Breast epithelium (tissue), 4 donors: ENCODE measurements at places on chromosomes 5 and 9.

GRCh38 chr5:178163772-178164735, 10.4 kb upstream of the NHP2 start:
- DNase-seq: peak; percentile 75

GRCh38 chr5:135480511-135480910, 28.4 kb upstream of the TIFAB start:
- no peak for DNase-seq

- DNase-seq: no peak
Measured at GRCh38 chr9:120387257-120388002, 192.5 kb downstream of the CDK5RAP2 start.

- no peak for DNase-seq
Measured at GRCh38 chr9:97096793-97097192, 57.9 kb upstream of the CTSV start.

DNA sequence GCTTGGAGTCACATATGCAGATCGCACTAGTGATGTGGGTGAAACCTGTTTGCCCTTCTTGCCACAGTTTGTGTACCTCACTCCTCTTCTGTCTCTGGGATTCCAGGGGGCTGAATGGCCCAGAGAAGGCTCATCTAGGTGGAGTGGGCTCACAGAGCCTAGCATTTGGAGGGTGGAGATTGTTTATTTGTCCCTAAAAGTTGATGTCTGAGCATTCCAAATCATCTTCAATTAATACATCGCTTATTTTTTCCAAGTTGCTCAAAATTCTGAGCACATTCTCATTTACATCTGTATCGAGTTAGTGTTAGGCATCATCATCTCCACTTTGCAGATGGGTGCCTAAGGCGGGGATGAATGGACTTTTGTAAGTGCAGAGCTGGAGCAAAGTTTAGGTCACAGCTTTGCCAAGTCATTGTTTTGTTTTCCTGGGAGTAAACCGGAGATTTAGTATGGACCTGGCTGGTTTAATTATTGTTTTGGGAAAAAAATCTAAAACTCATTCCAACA, 2.0 kb downstream of the ABL1 start:
- DNase-seq: no peak

- no peak for DNase-seq
Measured at GRCh38 chr9:133306242-133307204, 29.5 kb downstream of the SURF6 start.

DNA sequence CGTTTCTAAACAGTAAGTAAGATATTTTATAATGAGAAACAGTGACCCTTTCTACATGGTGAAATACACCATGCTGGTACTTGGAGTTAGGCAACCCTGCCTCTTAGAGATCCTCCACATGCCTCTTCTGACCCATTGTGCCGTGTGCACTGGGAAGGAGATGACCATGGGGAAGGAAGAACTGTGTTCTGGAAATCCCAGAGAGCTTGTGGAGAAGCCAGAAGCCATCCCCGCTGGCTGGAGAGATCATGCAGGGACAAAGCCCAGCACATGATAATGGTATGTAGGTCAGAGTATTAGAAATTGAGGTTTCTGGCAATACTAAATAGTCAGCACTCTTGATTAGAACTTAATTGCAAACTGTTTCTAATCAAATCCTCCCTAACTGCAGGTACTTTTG, 307.3 kb downstream of the FBXL7 start:
- no peak for DNase-seq

GRCh38 chr9:112354081-112354743, 20.8 kb upstream of the PTBP3 start:
- no peak for DNase-seq

DNA sequence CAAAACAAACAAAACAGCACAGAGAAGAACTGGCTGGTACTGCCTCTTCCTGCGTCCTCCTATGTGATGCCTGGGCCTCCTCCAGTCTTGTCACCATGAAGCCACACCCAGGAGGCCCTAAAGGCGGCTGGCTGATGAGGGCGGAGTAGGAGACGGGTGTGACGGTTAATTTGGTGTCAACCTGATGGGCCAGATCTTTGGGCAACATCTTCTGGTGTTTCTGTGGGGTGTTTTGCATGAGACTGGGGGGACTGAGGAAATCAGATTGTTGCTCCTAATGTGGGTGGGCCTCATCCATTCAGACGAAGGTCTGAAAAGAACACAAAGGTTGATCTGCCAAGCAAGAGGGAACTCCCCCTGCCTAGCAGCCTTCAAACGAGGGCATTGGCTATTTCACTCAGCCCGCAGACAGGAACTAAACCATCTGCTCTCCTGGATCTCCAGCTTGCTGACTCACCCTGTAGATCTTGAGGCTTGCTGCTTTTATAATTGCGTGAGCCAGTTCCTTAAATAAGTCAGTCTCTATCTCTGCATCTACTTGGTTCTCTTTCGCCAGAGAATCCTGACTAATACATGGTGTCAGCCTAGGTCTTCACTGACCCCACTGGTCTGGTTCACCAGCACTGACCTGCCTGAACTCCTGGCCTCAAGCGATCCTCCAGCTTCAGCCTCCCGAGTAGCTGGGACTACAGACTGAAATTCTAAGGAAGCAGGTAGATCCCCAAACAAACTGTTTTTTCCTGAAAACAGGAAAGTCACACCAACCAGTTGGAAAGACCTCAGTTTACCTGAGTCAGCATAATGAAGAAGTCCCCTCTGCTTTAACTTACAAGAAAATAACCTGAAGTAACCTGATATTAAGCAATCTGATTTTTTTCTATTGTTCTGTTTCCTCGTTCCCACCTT, 12.8 kb upstream of the ZFP62 start:
- no peak for DNase-seq

- DNase-seq: no peak
Measured at GRCh38 chr5:134103397-134103796, 11.1 kb upstream of the TCF7 start.

GRCh38 chr5:38060354-38060753, 198.0 kb upstream of the EGFLAM start:
- no peak for DNase-seq

GRCh38 chr5:162324328-162324727, 256.8 kb downstream of the GABRG2 start:
- DNase-seq: no peak

DNA sequence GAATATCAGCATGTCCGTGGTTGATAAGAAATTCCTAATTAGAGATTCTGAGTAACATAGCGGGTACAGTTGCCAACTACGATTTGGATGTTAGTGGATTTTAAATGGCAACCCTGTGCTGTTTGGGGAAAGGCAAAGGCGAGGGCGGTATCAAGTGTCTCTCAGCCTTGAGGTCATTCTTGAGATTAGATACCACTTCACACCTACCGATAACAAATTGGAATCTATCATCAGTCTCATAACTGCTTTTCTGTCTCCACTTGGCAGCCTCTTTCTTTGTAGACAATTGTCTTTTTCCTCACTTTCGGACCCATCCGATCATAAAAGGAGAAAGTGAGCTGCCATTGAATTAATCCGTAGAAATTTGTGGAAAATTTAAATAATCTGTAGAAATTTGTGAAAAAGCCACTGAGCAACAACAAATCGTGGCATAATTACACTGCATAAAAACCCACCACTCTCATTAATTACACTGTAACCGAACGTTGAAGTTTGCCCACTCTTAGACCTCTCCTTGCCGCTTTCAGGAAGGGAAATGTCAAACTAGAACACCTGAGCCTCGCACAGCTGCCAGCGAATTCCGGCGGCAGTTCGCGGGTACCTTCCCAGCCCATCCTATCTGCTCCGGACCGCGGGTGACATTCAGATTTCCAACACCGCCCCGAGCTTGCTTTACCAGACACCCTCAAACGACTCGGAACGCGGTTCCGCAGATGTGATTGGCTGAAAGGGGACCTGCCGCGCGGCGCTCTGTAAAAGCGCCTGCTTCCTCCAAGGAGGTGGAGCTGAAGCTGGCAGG, 849 bp upstream of the RGMB start:
- peak; percentile 67 for DNase-seq

DNA sequence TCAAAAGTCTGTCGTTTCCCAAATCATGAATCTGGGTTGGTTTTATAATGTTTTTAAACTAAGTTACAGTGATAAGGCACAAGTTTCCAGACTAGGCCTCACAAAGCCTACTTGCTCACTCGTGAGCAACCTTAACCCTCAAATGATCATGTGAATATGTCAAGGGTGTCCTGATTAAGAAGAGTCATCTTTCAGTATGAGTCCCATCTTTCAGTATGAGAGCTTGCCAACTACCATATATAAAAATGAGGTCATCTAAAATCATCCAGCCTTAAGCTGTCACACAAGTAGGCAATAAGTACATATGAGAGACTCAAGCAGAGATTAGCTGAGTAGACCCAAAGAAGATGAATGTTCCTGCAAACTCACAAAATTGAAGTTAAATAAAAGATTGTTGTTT, 668.4 kb upstream of the FAM174A start:
- DNase-seq: no peak
